ENCODE measurements at places on chromosomes 3 and 15. TPM values are rescaled to one million over a fixed set of nuclear protein-coding genes. Genes with fewer than 3 reads are reported as not detected.
A peak's percentile ranks its signal among the peaks of the same experiment; 100 is the strongest.

Gene ATP13A5
- 0.31 TPM for total RNA-seq

Gene PLCH1
- total RNA-seq, result 3.1 TPM

Gene SMAD6
- total RNA-seq, result 9.0 TPM

Gene PLS1
- 1.4 TPM for total RNA-seq

Gene ZNF80
- not detected for total RNA-seq

Gene PLSCR2
- total RNA-seq, result not detected

Gene BOC
- 95.9 TPM for total RNA-seq

Gene GLDN
- total RNA-seq, result 3.0 TPM

Gene EIF4E3
- 15.3 TPM for total RNA-seq

Gene FES
- total RNA-seq, result 40.1 TPM

DNA sequence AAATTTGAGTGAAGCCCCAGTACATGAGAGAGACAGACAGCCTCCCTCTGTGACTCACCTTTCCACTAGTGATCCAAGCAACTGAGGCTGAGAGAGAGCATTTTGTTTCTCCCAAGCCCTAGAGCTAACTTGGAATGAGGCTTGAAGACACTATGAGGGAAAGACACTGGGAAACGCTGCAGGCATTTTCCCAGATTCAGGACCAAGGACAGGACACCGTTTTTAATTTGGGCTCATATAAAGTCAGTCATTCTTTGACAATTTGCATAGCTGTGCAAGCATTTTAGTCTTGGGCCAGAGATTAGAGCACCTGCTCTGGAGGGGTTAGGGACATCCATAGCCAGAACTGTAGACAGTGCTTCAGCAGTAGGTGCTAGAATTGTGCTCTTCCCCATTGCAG lies 249.0 kb downstream of the AGBL1 start:
- DNase-seq, result peak; percentile 19

GRCh38 chr3:70550723-70551319 lies 238.4 kb upstream of the MDFIC2 start:
- peak; percentile 56 for DNase-seq

DNA sequence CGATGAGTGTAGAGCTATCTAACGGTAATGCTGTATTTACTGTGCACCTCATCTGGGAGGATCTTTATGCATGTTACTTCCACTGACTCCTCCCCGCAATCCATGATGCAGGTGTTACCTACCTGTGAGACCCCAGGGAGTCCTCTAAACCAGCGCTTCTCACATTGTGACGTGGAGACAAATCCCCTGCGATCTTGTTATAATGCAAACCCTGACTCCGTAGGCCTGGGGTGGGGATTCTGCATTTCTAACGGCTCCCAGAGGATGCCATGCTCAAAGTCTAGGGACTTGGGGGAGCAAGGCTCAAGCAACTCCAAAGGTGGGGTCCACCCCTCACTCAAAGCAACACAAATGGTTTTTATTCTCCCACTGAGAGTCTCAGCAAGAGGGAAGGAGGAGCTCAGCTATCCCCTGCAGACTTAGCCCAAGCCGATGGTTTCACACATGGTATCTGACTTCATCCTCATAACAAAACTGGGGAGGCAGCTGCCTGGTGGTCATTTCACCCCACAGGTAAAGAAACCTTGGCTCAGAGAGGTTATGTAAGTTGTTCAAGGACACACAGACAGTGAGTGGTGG lies 63.6 kb downstream of the PCSK6 start:
- DNase-seq, result no peak

- no peak for DNase-seq
These were observed 39.2 kb downstream of the SLC24A1 start for GRCh38 chr15:65660927-65661326.

GRCh38 chr3:27176256-27176655 lies 192.9 kb downstream of the NEK10 start:
- no peak for DNase-seq

GRCh38 chr15:25486051-25486450 lies 47.2 kb upstream of the UBE3A start:
- DNase-seq, result no peak

Measured in tongue (tissue), 3 donors.